ENCODE measurements at places on chromosomes 1 and 21.

DNA sequence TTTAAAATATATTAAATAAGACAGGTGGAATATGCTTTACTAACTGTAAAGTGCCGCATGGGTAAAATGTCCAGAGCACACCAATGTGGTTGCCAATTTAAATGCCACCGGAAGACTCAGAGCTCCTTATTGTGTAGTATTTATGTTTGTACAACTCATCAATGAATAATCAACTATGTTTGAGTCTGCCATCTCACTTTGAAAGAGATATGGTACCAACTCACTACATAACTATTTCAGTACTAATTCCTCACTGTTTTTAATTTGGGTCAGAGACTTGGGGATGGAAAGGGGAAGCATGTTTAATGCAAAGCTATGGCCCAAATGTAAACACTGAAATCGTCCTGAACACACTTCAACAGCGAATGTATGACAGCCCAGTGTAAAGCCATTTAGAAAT lies 144.8 kb downstream of the NR5A2 start:
- no peak for DNase-seq

DNA sequence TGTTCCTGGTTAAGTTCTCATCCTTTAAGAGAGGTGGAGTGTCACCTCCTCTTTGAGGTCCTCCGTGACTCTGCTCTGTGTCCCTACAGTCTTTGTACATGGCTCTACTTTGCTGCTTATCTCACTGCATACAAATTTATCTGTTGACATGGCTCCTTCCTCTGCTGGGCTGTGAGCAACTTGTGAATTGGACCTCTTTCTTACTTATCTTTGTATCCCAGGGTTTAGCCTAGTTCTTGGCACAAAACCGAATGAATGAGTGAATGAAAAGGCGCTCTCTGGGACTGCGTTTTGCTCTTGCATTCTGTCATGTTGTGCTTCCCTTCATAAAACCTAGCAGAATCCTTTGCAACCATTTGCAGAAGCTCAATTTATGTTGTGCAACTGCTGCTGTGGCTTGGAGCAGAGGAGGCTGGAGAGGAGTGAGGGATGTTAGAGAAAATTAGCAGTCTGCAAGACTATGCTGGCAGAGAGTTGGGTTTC lies 12.4 kb downstream of the SLC26A9 start:
- no peak for DNase-seq

DNA sequence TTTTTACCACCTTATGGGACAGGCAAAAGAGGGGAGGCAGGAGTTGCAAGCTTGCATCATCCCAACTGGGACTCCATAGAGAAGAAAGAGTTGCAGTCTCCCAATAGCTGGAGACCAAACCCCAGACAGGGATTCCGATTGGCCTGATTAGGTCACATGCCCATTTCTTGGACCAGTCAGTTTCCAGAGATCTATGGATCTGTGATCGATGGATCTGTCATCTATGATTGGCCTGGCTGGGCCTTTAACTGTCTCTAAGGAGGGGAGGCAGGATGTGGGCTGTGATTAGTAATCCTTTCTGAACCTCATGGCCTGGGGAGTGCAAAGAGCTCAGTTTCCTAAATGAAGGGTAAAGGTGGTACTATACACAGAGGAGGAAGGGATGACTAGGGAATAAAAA lies 252.1 kb downstream of the MATN1 start:
- no peak for DNase-seq

DNA sequence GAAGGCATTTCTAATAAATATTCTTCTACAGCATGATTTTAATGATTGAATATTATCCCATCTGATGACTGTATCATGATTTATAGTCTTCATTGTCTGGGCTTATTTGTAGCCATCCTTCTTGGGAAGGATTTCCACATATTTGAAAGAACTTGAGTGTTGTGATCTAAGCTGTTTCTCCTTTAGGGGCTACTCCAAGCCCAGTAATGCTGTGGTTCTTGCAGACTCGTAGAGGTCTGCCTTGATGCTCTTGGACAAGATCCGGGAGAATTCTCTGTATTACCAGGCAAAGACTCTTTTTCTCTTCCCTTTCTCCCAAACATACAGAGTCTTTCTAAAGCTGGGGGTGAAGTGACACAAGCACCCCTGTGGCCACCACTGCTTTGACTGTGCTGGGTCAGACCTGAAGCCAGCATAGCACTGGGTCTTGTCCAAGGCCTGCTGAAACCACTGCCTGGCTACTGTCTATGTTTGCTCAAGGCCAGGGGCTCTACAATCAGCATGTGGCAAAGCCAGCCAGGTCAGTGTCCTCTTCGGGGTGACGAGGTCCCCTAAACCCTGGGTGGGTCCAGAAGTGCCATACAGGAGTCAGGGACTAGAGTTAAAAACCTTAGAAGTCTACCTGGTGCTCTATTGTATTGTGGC lies 107.4 kb downstream of the GIPC2 start:
- no peak for DNase-seq

- no peak for DNase-seq
Measured at GRCh38 chr1:197003132-197003531, 25.8 kb downstream of the CFHR5 start.

- peak; percentile 65 for DNase-seq
Measured at GRCh38 chr1:27575840-27576331, 28.1 kb downstream of the AHDC1 start.

DNA sequence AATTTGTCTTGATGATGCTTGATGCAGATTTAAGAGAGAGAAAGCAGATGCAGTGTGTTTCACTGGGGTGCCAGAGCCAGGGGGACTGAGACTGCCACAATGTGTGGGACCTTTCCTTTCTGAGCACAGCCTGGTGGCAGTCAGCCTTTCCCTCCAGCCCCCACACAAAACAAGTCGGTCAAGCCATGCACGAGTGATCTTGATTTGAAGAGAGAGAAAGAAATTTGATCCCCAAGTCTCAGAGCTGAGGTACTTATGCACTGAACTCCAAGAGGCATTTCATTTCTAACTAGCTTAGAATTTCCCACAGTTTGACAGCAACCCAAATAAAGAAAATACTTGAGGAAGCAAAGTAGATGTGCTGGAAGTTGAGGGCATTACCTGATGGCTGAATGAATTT lies 193.8 kb downstream of the ST6GALNAC3 start:
- peak; percentile 59 for DNase-seq

DNA sequence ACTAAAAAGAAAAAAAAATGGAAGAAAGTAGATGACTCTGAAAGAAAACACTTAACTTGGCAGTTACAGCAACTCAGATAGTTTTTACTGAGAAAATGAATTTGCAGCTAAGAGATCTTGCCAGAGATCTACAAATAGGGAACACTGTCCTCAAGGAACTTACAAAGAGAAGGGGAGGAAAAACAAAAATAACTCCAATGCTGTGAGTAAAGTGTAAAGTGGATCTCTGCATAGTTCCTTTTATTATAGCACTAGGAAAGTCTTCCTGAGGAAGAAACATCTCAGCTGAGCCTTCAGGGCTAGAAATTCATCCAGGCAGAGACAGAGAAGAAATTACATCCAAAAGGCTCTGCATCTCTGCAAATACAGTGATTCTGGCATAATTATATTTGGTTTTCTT lies 3.9 kb downstream of the CD1B start:
- no peak for DNase-seq

DNA sequence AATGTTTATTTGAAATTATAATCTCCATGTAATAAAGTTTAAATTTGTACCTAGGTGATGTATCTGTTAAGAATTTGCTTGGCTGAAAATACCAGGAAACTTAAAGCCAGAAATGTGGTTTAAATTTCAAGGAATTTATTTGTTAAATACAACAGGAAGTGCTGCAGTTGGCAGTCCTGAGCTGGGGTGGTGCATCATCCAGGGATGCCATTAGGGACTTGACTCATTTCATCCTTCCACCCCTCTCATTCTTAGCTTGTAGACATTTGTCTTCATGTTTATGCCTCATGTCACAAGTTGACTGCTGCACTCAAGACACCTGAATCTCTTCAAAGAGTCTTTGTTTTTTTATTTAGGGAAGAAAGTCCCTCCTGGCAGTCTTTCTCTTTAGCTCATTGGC lies 175.9 kb downstream of the LHX8 start:
- no peak for DNase-seq

- no peak for DNase-seq
Measured at GRCh38 chr1:46812065-46812963, 13.5 kb downstream of the CYP4B1 start.

- no peak for DNase-seq
Measured at GRCh38 chr1:225909477-225909876, 14.6 kb downstream of the PYCR2 start.

DNA sequence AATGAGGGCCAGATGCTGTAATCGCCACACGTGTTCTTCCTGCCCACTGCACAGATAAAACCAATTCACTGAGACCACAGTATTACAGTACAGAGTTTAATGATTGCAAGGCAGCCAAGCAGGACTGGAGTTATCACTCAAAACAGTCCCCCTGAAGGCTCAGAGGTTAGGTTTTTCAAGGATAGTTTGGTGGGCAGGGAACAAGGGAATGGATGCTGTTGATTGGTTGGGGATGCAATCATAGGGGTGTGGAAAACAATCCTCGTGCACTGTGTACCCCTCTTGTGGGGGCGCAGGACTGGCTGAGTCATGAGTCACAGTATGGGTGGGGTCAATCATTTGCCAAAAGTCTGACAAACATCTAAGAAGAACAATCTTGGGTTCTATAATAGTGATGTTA lies 12.4 kb upstream of the USP1 start:
- no peak for DNase-seq

DNA sequence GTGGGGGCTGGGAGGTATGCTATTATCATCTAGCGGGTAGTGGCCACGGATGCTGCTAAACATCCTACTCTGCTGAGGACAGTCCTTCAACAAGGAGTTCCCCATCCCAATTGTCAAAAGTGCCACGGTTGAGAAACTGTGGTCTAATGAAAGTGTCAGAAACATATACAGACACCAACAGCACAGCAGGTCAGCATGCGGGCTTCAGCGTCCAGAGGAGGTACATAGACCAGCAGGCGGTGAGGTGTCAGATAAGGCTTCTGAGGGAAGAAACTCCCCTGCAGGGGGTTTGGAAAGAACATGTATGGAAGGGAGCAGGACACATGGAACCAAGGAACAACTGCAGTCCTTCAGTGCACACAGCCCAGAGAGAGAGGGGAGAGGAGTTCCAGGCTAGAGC lies 4.8 kb upstream of the TTC4 start:
- no peak for DNase-seq

DNA sequence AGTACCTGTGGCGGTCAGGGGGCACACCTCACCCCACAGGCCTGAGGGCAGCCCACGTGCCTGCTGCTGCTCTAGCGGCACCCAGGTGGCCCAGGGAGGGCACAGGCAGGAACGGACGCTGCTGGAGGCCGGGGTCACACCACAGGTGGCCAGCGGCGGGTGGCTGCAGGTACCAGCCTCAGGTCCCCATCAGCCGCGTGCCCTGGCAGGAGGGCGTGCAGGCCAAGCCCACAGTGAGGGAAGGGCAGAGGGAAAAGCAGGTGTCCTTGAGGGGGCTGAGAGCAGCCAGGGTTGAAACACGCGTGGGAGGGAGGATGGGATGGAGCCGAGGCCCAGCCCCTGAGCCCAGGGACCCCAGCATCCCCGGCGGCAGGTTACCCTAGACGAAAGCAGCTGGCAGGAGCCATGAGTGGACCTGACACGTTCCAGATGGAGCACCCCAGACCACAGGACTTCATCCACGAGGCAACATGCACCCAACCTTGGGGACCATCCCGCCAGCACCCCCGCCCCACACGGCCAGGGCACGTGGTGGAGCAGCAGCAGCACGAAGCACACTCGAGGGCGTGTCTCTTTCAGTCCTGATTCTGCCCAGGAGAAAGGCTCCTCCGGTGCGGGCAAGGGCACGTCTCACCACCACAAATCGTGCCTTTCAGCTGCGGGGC lies 3.7 kb downstream of the SLC19A1 start:
- DNase-seq: no peak

- DNase-seq: no peak
Measured at GRCh38 chr1:216215169-216215568, 208.1 kb downstream of the USH2A start.

GRCh38 chr1:168506204-168506819 lies 37.5 kb downstream of the XCL2 start:
- DNase-seq: no peak

GRCh38 chr1:186828611-186829454 lies at the start of gene PLA2G4A:
Gene PLA2G4A (plus strand): TSS chr1:186828949. CDS start chr1:186854355, 25,406 bp downstream.
- DNase-seq: peak; percentile 85

- DNase-seq: no peak
Measured at GRCh38 chr1:6538956-6539355, 15.4 kb downstream of the NOL9 start.

GRCh38 chr1:52238474-52238873 lies 96.6 kb downstream of the ZFYVE9 start:
- no peak for DNase-seq

GRCh38 chr1:40621821-40622450 lies 43.5 kb downstream of the RIMS3 start:
- no peak for DNase-seq

DNA sequence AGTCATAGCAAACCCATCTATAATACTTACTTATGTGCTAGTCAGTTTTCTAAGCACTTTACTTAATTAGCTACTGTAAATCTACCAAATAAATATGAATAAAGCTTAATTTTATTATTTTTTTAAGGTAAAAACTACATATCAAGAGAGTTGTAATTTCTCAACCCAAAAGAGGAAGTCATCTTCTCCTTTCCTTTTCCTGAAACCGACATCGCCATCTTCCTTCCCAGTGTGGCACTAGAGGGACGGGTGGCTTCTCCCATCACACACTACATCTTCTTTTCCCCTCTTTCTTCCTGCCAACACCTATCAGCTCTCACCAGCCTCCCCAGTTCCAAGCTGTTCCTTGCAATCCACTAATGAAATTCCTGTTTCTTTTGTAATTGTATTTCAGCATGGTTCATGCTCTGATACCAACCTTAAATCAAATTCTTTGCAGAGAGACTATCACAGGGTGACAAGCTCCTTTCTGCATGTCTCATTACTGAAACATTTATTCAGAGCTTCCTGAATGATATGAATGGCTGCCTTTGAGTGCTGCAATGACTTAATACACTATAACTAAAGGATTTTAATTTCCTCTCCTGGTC lies 251.6 kb upstream of the FAM78B start:
- DNase-seq: no peak

GRCh38 chr21:41536076-41536826 lies 28.3 kb upstream of the TMPRSS2 start:
- peak; percentile 49 for DNase-seq

- no peak for DNase-seq
Measured at GRCh38 chr1:21833392-21833976, 21.4 kb downstream of the LDLRAD2 start.

DNA sequence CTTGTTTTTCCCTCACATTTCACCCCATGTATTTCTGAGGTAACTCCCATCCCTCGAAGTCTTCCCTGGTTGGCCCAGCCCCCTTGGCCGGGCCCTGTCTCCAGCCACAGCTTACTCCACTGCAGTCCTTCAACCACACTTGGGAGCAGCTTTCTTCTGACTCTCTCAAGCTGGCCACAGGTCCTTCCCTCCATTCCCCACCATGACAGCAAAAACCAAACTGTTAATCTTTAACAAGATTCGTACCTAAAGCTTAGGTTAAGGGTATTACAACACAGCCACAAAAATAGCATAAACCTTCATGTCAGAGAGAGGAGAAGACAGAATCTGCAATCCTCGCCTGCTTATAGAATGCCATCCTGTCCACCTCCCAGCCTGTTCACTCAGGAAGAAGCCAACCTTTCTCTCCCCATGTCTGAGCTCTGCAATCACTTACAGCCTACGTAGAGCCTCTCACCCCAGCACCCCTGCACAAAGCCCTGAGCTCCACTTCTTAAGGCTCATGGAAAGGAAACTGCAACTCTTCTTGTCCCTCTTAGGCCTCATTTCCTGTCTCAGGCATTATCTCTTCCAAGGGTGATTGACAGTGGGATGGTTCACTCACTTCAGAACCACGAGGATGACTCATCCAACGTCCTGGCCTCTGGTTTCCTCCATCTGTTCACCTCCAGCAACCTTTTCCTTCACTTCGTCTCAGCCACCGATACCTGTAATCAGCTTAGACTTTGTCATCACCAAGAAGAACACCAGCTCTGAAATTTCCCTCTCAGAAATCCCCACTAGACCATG lies 72.8 kb downstream of the CD2 start:
- DNase-seq: no peak
